ENCODE measurements at places on chromosomes 13 and 19. TPM values are rescaled to one million over a fixed set of nuclear protein-coding genes. Genes with fewer than 3 reads are reported as not detected.

ZNF491 gene
- 1.4 TPM for total RNA-seq

KCNN1 gene
- 0.22 TPM for total RNA-seq

DNAJC15 gene
- 4.2 TPM for total RNA-seq

ZNF544 gene
- 58.5 TPM for total RNA-seq

COX7A1 gene
- total RNA-seq: 88.5 TPM

EDNRB gene
- total RNA-seq: 211 TPM

PODNL1 gene
- not detected for total RNA-seq

ABCC4 gene
- total RNA-seq: 1.6 TPM

PLIN4 gene
- total RNA-seq: 2.0 TPM

RFPL4A gene
- 1.2 TPM for total RNA-seq

NDUFA13 gene
- 231 TPM for total RNA-seq

FCGBP gene
- under 0.01 TPM for total RNA-seq

SEMA6B gene
- total RNA-seq: 50.6 TPM

ZNF540 gene
- total RNA-seq: 0.60 TPM

KXD1 gene
- total RNA-seq: 39.5 TPM

PPM1N gene
- total RNA-seq: not detected

RPL36 gene
- total RNA-seq: 763 TPM

SIGLEC7 gene
- total RNA-seq: not detected

LACC1 gene
- 5.8 TPM for total RNA-seq

PROZ gene
- 0.20 TPM for total RNA-seq

PLEKHJ1 gene
- total RNA-seq: 51.4 TPM

XRCC1 gene
- 10.7 TPM for total RNA-seq

ADGRE3 gene
- not detected for total RNA-seq

NLRP11 gene
- under 0.01 TPM for total RNA-seq

GDF15 gene
- total RNA-seq: 70.0 TPM

RYR1 gene
- not detected for total RNA-seq

FBXL12 gene
- total RNA-seq: 10.3 TPM

SIGLEC8 gene
- not detected for total RNA-seq

RUBCNL gene
- total RNA-seq: 0.20 TPM

KCTD15 gene
- total RNA-seq: 21.4 TPM

SMIM44 gene
- total RNA-seq: not detected

PLPPR3 gene
- total RNA-seq: under 0.01 TPM

SIPA1L3 gene
- total RNA-seq: 7.2 TPM

AMER2 gene
- not detected for total RNA-seq

ZNF723 gene
- not detected for total RNA-seq

HCN2 gene
- 0.44 TPM for total RNA-seq

NDFIP2 gene
- total RNA-seq: 16.3 TPM

ZNF541 gene
- total RNA-seq: 0.20 TPM

CD37 gene
- total RNA-seq: not detected

CGB3 gene
- not detected for total RNA-seq

KCTD12 gene
- 407 TPM for total RNA-seq

EPSTI1 gene
- total RNA-seq: 1.3 TPM

ZFR2 gene
- total RNA-seq: not detected

CEACAM8 gene
- total RNA-seq: not detected

LSR gene
- total RNA-seq: 0.44 TPM

LHB gene
- total RNA-seq: not detected

SUGT1 gene
- total RNA-seq: 25.1 TPM

SHISA2 gene
- total RNA-seq: 1.8 TPM

LRRC63 gene
- total RNA-seq: under 0.01 TPM

EMC10 gene
- 25.7 TPM for total RNA-seq

PCDH17 gene
- total RNA-seq: 2.2 TPM
